M059J (cell line): ENCODE measurements at places on chromosomes 12 and 14. TPM values are rescaled to one million over a fixed set of nuclear protein-coding genes. Genes with fewer than 3 reads are reported as not detected.

BTBD7 gene
- total RNA-seq = 8.2 and 9.4 TPM in 2 replicates

DNA sequence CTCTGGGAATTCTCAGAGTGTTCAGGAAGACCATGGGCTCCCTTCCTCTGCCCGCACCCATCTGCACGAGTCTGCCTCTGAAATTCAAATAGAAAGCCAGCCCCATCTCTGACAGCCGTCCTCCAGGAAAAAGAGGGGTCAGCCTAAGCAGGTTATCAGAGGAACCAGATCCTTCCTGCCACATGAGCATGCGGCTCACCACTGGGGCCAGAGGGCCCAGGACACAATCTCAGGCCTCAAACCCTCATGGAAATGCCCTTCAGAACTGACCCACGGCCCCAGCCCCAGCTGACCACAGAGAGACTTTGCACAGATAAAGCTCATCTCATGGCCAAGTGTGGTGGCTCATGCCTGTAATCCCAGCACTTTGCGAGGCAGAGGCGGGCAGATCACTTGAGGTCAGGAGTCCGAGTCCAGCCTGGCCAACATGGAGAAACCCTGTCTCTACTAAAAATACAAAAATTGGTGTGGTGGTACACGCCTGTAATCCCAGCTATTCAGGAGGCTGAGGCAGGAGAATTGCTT is 23.2 kb downstream of the PXN start:
- no peak for DNase-seq

- no peak for DNase-seq
These were observed 115.0 kb upstream of the PPFIA2 start for GRCh38 chr12:81874166-81874565.

- DNase-seq = no peak
These were observed 128.2 kb downstream of the TMEM117 start for GRCh38 chr12:43964033-43964432.

DNA sequence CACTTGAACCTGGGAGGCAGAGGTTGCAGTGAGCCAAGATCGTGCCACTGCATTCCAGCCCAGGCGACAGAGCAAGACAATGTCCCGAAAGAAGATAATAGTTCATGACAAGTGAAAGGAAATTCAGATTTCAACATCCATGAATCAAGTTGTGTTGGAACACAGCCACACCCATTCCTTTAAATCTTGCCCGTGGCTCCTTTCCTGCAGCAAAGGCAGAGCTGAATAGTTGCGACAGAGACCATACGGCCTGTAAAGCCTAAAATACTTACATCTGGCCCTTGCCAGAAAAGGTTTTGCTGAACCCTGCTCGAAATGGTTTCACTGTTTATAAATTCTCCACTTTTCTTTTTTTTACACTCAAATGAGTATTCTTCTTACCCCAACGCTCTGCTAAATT is 17.7 kb upstream of the ITPK1 start:
- peak; percentile 41 for DNase-seq
